Effector memory CD8-positive, alpha-beta T cell (primary cell): ENCODE measurements at places on chromosomes 4 and X.

DNA sequence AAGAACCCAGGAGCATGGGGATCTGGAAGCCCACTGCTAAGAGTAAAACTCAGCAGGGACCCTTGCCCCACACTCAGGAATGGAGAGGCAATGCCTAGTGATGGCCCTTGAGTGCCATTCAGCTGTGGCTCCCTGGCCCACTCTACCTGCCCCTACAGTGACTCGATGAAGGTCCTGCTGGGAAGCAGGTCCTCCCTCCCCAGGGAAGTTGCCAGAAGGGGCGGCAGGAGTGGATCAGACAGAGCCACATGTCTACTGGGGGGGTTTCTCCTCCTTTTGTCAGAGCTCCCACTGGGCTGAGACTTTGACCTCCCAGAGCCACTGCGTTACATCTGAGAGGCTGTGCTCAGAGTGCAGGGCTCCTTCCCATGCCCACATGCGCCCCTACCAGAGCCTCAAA, 1.2 kb downstream of the SLC10A3 start:
- no peaks in the 10 kb centered on the region for H3K27me3 ChIP-seq
- no peak for DNase-seq
- peaks cover 17% of the 10 kb centered on the region for H3K4me1 ChIP-seq
- peak overlapping the region; percentile 82 for H3K4me3 ChIP-seq

DNA sequence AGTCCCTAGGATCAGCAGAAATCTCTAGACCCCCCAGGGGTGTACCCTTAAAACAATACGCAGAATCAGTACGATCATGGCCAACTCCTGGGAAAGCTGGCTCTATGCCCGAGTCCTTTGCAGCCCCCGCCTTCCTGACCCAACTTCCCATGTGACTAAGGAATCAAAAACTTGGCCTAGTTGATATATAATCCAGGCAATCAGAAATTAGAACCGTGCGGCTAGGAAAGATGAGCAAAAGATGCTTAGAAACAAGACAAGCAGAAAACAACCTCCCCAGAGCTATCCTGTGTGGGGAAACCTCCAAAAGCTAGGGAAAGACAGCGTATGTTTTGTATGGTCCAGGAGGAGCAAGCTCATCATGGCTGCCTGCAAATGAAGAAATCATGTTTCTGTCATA, 110.0 kb downstream of the PPARGC1A start:
- peaks cover 5% of the 10 kb centered on the region for H3K36me3 ChIP-seq
- H3K4me1 ChIP-seq = no peaks in the 10 kb centered on the region
- H3K27me3 ChIP-seq = no peaks in the 10 kb centered on the region
- DNase-seq = no peak
- H3K27ac ChIP-seq = no peak overlapping the region

- no peak overlapping the region for H3K4me3 ChIP-seq
- no peak for DNase-seq
- H3K27me3 ChIP-seq = no peaks in the 10 kb centered on the region
Measured at GRCh38 chr4:149955780-149956390, 122.4 kb upstream of the DCLK2 start.

DNA sequence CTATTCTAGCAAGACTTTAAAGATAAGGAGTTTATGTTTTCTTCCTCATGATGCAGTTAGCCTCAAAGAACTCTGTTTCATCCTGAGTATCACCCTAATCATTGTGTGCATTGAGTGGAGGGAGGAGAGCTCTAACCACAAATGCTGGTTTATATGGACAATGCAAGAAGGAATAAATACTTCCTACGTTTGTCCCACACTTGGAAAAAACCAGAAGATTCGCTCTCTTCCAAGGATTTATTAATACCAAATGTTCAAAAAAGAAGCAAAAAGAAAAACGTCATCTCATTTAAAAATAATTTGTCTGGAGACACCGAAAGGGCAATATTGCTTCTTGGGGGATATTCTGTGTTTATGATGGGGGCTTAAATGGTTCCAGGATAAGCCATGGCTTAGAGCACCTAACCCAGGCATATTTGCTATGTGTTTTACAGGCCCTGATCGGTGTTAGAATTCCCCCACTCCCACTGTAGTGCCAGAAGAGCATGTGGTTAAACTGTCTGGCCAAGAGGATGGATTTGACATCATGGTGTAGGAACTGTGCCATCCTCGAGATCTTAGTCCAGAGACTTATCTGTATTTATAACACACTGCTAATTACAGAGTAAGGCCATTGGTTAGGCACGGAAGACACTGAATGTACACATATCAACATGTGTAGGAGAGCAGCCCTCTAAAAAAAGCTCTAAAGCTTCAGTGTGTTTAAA, 227.2 kb downstream of the ANK2 start:
- H3K36me3 ChIP-seq = no peaks in the 10 kb centered on the region
- H3K4me1 ChIP-seq = no peaks in the 10 kb centered on the region
- no peak overlapping the region for H3K27ac ChIP-seq
- no peak for DNase-seq

DNA sequence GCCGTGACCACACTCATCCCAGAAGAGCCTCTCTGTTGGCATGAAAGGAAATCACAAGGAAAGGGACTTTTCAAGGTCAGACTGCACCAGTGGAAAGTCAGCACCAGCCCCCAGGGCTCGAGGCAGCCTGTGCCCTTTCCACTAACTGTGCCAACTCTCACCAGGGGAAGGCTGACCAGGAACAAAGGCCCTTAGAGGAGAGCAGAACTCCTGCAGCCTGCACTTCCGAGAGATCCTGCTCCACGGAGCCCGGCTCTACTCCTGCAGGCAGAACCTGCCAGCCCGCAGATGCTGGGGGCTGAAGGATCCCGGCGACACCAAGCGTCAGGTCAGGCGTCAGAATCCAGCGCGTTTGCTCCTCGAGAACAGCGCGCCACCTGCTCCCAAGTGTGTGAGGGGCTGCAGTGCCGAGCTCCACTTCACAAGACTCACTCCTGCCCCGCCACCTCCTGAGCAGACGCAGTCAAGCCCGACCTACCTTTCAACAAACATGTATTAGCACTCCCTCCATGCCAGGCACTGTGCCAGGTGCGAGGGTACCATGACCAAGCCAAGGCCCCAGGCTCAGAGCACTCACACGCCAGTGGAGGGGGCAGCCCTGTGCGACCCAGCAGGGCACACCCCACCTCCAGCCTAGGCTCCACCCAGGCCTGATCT, 13.6 kb upstream of the HELT start:
- H3K27me3 ChIP-seq = peaks cover 81% of the 10 kb centered on the region
- peak overlapping the region; percentile 64 for H3K4me3 ChIP-seq
- no peaks in the 10 kb centered on the region for H3K36me3 ChIP-seq
- H3K4me1 ChIP-seq = peaks cover 7% of the 10 kb centered on the region
- H3K27ac ChIP-seq = peak overlapping the region; percentile 32

DNA sequence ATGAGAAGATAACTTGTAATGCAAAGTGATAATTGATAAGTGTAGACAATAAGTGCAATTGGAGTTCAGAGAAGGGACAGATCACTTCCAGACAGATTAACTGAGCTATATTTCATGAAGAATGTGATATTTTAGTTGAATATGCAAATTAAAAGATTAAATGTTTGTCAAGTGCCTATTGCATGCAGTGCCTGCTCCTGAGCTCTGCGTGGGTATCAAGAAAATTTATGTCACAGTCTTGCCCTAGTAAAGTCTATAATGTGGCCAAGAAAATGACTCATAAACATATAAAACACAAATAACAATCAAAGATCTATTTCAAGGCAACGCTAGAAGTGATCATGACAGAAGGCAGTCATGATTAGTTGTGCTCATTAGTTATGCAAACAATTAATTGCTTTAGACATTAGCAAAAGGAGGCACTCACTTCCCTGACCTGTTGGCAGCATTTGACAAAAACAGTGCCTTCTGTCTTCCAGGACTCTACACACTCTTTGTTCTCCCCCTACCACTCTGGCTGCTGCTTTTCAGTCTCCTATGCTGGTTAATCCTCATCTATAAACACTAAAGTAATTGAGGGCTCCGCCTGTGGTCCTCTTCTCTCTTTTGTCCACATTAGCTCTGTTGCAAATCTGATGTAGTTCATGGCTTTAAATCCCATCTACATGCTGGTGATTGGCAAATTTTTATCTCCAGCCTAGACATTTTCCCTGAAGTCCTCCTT, 47.7 kb downstream of the ARHGEF38 start:
- H3K4me1 ChIP-seq = no peaks in the 10 kb centered on the region
- no peak for DNase-seq
- H3K4me3 ChIP-seq = no peak overlapping the region
- H3K27me3 ChIP-seq = peaks cover 9% of the 10 kb centered on the region
- no peak overlapping the region for H3K27ac ChIP-seq

- no peak overlapping the region for H3K27ac ChIP-seq
- no peaks in the 10 kb centered on the region for H3K36me3 ChIP-seq
- no peaks in the 10 kb centered on the region for H3K4me1 ChIP-seq
- DNase-seq = no peak
- H3K4me3 ChIP-seq = no peak overlapping the region
Measured at GRCh38 chrX:31609130-31609529, 537.3 kb upstream of the FTHL17 start.

GRCh38 chrX:40581336-40581920, 658 bp downstream of the ATP6AP2 start:
- peak; percentile 23 for DNase-seq
- no peaks in the 10 kb centered on the region for H3K27me3 ChIP-seq
- H3K36me3 ChIP-seq = peaks cover 3% of the 10 kb centered on the region
- H3K4me3 ChIP-seq = peak overlapping the region; percentile 96

GRCh38 chr4:118826723-118827444, 9.0 kb downstream of the SEC24D start:
- peaks cover 32% of the 10 kb centered on the region for H3K4me1 ChIP-seq
- H3K36me3 ChIP-seq = peaks cover 31% of the 10 kb centered on the region
- H3K27me3 ChIP-seq = no peaks in the 10 kb centered on the region
- H3K4me3 ChIP-seq = peak overlapping the region; percentile 5

GRCh38 chrX:25154168-25154567, 138.4 kb upstream of the ARX start:
- no peaks in the 10 kb centered on the region for H3K27me3 ChIP-seq
- H3K36me3 ChIP-seq = no peaks in the 10 kb centered on the region
- no peak overlapping the region for H3K27ac ChIP-seq
- DNase-seq = no peak

GRCh38 chr4:7650606-7651385, 216.1 kb upstream of the PSAPL1 start:
- DNase-seq = peak; percentile 24
- H3K4me3 ChIP-seq = peak overlapping the region; percentile 54
- H3K4me1 ChIP-seq = peaks cover 73% of the 10 kb centered on the region
- H3K27me3 ChIP-seq = no peaks in the 10 kb centered on the region
- peaks cover 16% of the 10 kb centered on the region for H3K36me3 ChIP-seq
- peak overlapping the region; percentile 98 for H3K27ac ChIP-seq

DNA sequence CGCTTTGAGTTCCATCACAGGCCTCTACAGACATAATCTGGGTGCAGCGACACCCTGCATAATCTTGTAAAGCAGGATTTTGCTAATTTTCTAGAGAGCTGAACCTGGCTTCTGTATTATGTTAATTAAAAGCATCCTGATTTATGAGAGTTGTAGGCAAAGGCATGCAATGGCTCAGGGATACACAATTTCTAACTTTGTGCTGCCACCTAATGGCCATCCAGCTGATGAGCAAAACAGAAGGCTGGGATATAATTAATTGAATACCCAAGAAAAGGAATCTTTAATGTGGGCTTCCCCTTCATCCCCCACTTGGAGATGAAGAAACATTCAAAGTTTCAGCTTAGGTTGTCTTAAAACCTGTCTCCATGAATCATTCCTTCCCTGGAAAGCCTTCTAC, 78.1 kb downstream of the BMP15 start:
- H3K4me1 ChIP-seq = no peaks in the 10 kb centered on the region
- DNase-seq = no peak
- H3K27ac ChIP-seq = no peak overlapping the region
- peaks cover 10% of the 10 kb centered on the region for H3K27me3 ChIP-seq
- H3K36me3 ChIP-seq = no peaks in the 10 kb centered on the region

GRCh38 chr4:5066101-5066500, 14.8 kb downstream of the STK32B start:
- H3K27ac ChIP-seq = no peak overlapping the region
- no peaks in the 10 kb centered on the region for H3K36me3 ChIP-seq
- H3K4me1 ChIP-seq = no peaks in the 10 kb centered on the region
- peaks cover 10% of the 10 kb centered on the region for H3K27me3 ChIP-seq

- H3K4me3 ChIP-seq = no peak overlapping the region
- H3K27me3 ChIP-seq = no peaks in the 10 kb centered on the region
- H3K4me1 ChIP-seq = no peaks in the 10 kb centered on the region
- peaks cover 16% of the 10 kb centered on the region for H3K36me3 ChIP-seq
- no peak for DNase-seq
Measured at GRCh38 chr4:88040707-88041106, 33.3 kb downstream of the PKD2 start.

GRCh38 chr4:10061650-10062415, 40.5 kb upstream of the SLC2A9 start:
- no peak overlapping the region for H3K27ac ChIP-seq
- peaks cover 19% of the 10 kb centered on the region for H3K36me3 ChIP-seq
- no peaks in the 10 kb centered on the region for H3K27me3 ChIP-seq
- DNase-seq = no peak
- no peak overlapping the region for H3K4me3 ChIP-seq
- H3K4me1 ChIP-seq = no peaks in the 10 kb centered on the region

DNA sequence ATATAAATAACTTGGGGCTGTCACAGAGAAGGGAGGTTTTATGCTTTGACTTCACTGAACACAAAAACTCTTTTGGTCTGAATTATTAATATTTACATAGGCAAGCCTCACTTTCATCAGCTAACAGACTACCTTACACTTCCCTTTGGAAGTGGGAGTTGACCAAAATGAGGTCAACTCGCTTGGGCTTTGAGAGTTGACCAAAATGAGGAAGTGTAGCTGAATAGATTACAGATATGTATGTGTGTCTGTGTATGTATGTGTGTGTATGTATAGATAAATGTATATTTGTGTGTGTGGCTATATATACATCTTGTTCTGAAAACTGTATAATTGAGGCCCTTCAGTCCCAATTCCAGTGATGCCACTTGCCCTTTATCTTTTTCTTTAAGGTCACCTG, 113.3 kb upstream of the IL13RA1 start:
- no peak overlapping the region for H3K4me3 ChIP-seq
- peaks cover 16% of the 10 kb centered on the region for H3K4me1 ChIP-seq
- peaks cover 69% of the 10 kb centered on the region for H3K36me3 ChIP-seq
- DNase-seq = no peak
- peak overlapping the region; percentile 63 for H3K27ac ChIP-seq

GRCh38 chr4:76087007-76087769, 12.7 kb downstream of the ART3 start:
- peaks cover 3% of the 10 kb centered on the region for H3K4me1 ChIP-seq
- H3K4me3 ChIP-seq = no peak overlapping the region
- DNase-seq = no peak
- H3K36me3 ChIP-seq = no peaks in the 10 kb centered on the region
- H3K27ac ChIP-seq = no peak overlapping the region

GRCh38 chr4:113409181-113409580, 352.4 kb downstream of the CAMK2D start:
- H3K27me3 ChIP-seq = peaks cover 29% of the 10 kb centered on the region
- no peak for DNase-seq
- no peak overlapping the region for H3K27ac ChIP-seq
- no peak overlapping the region for H3K4me3 ChIP-seq
- no peaks in the 10 kb centered on the region for H3K4me1 ChIP-seq
- no peaks in the 10 kb centered on the region for H3K36me3 ChIP-seq

DNA sequence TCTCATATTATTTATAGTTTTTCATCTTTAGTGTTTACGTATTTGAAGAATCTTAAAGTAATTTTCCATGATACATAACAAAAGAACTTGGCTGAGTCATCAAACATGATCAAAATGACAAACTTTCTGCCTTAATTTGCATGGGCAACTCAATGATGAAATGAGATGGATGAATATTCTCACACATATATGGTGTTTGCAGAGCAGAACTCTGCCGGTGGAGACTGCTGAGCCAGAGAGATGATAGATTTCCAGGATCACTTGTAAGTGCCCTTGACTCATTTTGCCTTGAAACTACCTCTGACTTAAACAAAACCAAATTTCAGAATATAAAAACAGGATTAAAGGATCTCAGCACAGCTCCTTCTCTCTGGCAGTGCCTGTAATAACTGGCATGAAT, 38.2 kb downstream of the TRPC3 start:
- no peak overlapping the region for H3K4me3 ChIP-seq
- no peaks in the 10 kb centered on the region for H3K27me3 ChIP-seq
- H3K36me3 ChIP-seq = no peaks in the 10 kb centered on the region
- H3K4me1 ChIP-seq = peaks cover 5% of the 10 kb centered on the region
- no peak for DNase-seq
